ENCODE measurements at places on chromosomes 2 and 18.

DNA sequence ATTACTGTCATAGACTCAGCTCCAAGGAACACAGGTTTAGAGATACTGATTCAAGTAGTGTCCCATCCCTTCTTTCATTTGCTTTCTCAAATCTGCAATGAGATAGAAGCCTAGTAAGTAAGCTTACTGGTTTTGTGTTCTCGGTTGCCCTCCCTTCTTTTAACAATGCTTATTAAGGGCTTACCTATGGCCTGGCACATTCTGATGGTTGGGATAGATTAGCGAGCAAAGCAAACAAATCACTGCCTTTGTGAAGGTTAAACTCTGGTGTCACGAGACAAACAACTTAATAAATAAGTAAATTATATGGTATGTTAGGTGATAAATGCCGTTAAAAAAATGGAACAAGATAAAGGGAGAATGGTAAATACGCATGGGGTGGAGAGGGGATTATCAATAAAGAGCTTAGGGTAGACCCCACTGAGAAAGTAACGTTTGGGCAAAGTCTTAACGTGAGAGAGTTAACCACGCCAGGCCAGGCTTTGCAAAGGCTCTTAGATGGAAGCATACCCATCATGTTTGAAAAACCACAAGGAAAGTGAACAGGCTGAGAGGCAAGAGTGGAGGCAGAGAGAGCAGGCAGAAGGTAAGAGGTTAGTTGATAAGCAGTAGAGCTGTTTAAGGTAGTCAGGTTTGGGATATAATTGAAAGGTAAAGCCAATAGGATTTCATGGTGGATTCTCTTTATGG, 31.0 kb downstream of the EIF2AK3 start:
- DNase-seq: no peak

GRCh38 chr18:39529358-39529757, 1963.8 kb upstream of the CELF4 start:
- no peak for DNase-seq

GRCh38 chr2:63721082-63721424, 120.6 kb upstream of the UGP2 start:
- no peak for DNase-seq

DNA sequence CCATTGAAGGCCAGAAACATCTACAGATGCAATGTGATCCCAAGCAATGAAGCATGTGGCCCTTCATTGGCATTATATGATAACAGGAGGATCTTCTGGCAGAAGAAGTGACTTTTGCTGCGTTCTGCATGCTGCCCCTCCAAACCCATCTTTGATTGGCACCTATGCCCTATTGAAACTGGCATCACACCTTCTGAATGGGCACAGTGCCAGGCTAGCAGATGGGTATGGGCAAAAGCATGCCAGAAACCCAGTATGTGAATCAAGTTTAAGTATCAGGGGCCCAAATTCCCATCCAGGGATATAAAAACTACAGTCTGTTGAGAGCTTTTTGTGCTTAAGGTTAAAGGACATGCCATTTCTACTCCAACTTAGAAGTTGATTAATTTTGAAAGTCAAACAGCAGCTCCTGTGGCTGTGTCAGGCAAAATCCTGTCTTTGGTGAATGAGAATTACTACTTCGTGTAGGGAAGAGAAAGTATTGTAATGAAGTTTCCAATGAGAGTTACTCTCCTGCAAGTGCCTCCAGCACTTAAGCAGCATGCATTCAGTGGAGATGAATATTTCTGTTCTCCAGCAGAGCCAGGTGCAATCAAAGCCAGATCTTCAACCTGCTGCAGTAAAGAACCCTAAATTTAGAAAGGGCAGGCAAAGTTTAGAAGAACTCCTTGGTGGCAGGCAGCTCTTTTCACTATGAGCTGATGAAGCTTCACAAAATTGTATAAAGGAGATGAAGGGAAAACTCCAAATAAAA, 8.6 kb downstream of the VRK2 start:
- DNase-seq: no peak

DNA sequence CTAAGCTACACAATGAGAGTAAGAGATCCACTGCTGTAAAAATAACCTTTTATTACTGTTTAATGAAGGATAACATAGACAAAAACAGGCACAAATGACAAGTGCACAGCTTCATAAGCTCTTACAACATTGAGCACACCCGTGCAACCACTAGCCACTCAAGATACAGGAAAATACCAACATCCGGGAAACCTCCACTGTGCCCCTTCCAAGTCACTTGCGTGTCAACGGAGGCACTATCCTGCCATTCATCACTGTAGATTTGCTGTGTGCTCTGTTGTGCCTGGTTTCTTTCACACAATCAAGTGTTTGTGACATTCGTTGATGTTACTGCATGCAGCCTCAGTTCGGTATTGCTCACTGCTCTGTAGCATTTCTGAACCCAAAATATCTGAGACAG, 292.9 kb upstream of the MYT1L start:
- no peak for DNase-seq

DNA sequence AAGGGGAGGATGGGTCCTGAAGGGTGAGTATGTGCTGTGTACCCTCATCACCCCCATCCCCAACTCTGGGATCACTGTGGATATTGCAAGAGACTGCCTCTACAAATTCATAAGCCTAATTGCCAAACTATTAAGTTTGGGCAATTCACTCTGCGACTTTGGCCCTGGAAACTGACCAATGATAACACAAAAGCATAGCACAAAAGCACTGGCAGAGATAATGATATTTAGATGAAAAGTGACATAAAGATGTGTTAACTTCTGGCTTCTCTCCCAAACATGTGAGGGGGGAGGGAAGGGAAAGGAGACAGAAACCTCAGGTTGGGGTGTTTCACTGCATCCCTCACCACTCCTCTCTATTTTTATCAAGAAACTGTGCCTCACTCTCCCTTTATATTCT, 150.3 kb downstream of the SATB2 start:
- no peak for DNase-seq

DNA sequence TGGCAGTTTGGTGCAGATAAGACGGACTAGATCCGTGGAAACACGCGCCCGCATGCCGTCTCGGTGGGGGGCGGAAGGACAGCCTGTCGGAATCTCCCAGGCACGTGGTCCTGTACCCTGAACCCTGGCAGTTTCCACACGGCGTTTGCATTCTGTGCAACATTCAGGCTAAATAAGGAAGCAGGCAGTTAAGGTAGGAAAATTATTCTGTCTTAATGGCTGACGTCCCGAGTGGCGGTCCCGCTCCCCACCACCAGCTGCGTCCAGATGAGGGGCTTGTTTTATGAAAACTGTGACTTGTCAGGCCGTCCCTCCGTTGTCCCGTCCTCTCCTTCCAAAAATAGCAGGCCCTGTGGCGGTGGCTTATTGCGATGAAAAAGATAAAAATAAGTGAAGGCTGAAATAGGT, 120.2 kb downstream of the NFATC1 start:
- no peak for DNase-seq

DNA sequence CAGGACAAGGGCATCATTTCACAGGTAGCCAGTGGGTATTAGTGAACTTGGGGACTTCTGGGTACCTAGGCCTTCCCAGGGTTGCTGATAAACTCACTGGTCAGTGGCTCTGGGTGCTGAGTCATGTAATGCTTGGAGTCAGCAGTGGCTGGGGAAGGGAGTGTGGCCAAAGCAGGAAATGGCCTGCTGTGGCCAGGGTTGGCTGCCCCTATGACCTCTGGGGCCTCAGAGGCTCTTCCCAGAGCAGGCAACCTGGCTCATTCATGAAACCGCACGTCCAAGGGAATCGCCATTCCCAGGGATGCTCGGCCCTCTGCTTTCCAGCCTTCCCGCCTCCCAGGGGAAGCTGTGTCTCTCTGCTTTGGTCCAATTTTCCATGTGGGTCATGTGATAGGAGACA, 294.9 kb downstream of the DYSF start:
- no peak for DNase-seq

GRCh38 chr2:149028377-149028776, 10.1 kb upstream of the LYPD6B start:
- no peak for DNase-seq

DNA sequence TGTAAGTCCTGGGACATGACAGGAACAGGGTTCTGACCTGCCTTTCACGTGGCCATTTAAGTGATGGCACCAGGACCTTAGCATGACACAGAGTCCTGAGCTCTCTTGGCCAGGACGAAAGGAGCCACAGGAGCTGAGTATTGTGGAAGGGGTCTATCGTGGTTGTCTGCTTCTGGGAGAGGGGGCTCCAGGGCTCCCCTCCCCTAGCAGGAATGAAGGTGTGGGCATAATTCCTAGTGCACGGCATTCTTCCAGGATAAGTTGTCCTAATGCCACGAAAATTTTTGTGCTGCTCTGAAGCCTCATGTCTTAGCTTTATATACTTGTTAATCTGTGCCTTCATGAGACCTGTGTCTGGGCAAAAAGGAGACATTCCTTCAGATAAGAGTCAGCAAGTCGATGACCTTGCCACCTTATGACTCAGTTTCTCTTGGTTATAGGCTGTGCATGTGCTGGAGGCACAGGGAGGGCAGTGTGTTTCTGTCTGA, 17.1 kb downstream of the GATA6 start:
- no peak for DNase-seq

- no peak for DNase-seq
Observed at GRCh38 chr2:10002109-10002508, 41.2 kb upstream of the KLF11 start.

DNA sequence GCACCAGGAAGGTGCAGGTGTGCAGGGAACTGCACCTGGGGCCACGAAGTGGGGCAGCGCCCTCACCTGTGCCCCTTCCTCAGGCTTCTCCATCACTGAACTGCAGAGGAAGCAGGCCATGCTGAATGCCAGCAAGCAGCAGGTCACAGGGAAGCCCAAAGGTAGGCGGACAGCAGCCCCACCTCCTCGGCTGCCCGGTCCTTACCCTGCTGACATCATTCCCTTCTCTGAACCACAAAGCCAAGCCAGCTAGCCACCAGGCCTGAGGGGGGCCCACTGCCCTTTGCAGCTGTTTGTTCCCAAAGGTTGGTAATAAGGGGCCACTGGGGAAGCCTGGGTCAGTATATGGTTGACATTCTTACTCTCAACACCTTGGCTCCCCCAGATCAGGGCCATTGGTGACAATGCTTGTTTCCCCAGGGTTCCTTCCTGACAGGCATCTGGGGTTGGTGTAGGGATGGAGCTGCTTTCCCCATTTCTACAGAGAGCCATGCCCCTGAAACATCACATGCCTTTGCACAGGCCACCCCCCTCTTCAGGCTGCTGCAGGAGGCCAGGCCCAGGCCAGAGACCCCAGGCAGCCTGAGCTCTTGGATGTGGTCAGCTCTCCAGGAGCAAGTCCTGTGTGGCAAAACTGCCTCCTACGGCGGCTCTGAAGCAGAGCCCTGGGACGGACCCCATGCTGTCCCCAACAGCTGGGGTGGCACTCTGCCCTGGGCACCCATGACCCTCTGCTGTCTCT, 47.8 kb downstream of the FAM168B start:
- DNase-seq: no peak

DNA sequence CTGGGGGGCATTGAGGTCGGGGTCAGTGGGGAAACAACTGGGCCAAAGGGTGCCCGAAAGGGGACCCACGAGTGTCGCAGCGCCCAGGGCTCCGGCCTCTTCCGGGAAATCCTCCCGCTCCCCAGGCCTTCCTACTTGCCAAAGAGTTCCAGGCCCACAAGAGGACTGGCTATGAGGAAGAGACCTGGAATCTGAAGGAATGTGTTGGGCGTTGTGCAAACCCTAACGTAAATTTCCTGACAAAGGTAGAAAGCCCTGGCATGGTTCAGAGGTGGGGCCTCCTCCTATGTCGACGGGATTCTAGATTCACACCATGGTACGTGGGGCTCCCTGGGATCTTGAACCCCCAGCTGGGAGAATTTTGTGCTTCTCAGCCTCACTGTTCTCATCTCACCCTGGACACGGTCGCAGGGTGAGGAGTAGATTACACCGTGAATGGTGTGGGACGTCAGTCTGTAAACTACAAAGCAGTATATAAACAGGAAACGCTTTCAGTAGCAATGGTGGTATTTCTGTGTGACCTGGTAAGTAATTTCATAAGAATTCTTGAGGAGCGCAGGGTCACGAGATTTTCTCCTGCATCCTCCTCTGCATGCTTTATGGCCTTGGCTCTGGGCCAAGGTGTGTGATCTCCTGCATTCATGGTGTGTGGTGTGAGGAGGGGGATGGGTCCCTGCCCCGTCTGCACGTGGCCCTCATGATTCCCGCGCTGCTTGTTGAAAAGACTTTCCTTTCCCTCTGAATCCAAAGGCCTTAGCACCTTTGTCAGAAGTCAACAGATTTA, 868 bp downstream of the HSBP1L1 start:
- DNase-seq: peak; percentile 64

- no peak for DNase-seq
Observed at GRCh38 chr2:32479993-32480392, 123.2 kb downstream of the BIRC6 start.

GRCh38 chr2:233492078-233492477, 74.5 kb downstream of the USP40 start:
- DNase-seq: no peak

- DNase-seq: no peak
Observed at GRCh38 chr2:142973160-142973821, 95.8 kb downstream of the KYNU start.

DNA sequence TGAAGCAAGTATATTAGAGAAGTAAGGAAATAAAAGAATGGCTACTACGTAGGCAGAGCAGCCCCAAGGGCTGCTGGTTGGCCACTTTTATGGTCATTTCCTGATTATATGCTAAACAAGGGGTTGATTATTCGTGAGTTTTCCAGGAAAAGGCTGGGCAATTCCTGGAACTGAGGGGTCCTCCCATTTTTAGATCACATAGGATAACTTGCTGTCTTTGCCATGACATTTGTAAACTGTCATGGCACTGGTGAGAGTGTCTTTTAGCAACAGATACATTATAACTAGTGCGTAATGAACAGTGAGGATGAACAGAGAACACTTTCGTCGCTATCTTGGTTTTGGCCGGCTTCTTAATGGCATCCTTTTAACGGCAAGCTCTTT, 2.6 kb upstream of the UBE2F start:
- DNase-seq: no peak

DNA sequence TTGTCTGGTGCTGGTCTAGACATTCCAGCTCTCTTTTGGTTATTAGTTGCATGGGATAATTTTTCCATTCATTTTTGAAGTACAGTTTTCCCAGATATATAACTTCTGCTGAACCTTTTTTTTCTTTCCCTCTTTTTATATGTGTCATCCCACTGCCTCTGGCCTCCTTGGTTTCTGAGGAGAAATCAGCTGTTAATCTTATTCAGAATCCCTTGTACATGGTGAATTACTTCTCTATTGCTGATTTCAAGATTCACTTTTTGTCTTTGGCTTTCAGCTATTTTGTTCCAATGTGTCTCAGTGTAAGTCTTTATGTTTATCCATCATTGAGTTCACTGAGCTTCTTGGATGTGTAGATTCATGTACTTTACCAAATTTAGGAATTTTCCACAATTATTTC, 99.7 kb downstream of the ARHGEF4 start:
- no peak for DNase-seq

DNA sequence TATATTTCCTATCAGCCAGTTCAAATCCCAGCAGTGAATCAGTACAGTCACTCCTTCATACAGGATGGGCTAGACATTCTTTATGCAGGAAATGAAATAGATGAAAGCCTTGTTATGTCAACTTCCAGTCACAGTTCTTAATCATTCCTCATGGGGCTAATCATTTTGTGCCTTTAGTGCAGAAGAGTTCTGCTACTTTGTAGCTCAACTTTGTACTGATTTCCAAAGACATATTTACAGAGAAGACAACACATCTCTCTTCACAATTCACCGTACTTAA, 593.9 kb upstream of the NETO1 start:
- DNase-seq: no peak

GRCh38 chr2:85522090-85522647, 16.8 kb upstream of the MAT2A start:
- DNase-seq: no peak

GRCh38 chr2:40118622-40119021, 333.3 kb downstream of the SLC8A1 start:
- DNase-seq: no peak

GRCh38 chr2:200635251-200635650, 49.4 kb downstream of the AOX1 start:
- DNase-seq: no peak
